ENCODE measurements at places on chromosomes 5 and 9. TPM values are rescaled to one million over a fixed set of nuclear protein-coding genes. Genes with fewer than 3 reads are reported as not detected.
A peak's percentile ranks its signal among the peaks of the same experiment; 100 is the strongest.

GRCh38 chr9:134366223-134367031 lies 40.2 kb downstream of the RXRA start:
- peak; percentile 95 for DNase-seq

- DNase-seq, result no peak
Observed at GRCh38 chr5:4192111-4192510, 596.5 kb downstream of the IRX1 start.

- no peak for DNase-seq
Observed at GRCh38 chr5:58755397-58755796, 172.5 kb downstream of the RAB3C start.

DNA sequence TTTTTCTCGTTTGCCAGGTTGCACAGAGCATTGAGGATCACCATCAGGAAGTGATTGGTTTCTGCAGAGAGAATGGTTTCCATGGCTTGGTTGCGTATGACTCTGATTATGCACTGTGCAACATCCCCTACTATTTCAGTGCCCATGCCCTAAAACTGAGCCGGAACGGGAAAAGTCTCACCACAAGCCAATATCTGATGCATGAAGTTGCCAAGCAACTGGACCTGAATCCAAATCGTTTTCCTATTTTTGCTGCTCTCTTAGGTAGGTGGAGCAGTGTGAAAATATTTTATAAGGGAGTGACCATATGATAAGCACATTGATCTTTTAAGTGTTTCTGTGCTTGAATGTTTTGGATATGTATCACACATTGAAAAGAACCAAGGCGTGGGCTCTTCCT lies 17.7 kb upstream of the FAM120AOS start:
- DNase-seq, result no peak

GRCh38 chr5:95647886-95648860 lies 1.6 kb downstream of the RFESD start:
- DNase-seq, result no peak

DNA sequence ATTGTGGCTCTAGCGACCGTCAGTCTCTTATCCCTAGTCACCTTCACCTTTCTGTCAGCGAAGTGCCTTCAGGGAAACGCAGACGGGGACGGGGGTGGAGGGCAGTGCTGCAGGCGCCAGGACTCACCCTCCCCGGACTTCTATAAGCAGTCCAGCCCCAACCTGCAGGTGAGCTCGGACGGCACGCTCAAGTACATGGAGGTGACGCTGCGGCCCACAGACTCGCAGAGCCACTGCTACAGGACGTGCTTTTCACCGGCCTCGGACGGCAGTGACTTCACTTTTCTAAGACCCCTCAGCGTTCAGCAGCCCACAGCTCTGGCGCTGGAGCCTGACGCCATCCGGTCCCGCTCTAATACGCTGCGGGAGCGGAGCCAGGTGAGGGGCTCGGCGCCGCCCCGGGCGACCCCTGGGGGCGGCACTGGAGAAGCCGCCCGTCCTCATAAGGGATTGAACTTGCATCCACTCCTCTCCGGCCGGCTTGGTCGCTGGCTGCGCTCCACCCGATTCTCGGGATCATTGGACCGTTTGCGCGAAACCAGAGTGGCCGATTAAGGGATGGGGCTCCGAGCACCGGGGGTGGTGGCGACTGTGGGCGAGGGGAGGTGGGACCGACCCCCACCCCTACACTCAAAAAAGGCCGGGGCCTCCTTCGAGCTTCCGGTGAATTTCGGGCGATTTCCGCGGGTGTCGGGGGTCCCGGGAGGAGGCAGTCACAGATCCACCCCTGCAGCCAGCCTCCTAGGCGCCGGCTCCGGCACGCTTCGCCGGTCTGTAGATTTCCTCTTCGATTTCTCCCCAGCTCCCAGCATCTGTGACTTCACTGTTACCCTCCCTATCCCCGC lies 2.7 kb downstream of the PCDHGC5 start:
- no peak for DNase-seq

The GNG10 gene
- total RNA-seq, result 37.1 TPM
